ENCODE measurements at places on chromosomes 5 and 9.

DNA sequence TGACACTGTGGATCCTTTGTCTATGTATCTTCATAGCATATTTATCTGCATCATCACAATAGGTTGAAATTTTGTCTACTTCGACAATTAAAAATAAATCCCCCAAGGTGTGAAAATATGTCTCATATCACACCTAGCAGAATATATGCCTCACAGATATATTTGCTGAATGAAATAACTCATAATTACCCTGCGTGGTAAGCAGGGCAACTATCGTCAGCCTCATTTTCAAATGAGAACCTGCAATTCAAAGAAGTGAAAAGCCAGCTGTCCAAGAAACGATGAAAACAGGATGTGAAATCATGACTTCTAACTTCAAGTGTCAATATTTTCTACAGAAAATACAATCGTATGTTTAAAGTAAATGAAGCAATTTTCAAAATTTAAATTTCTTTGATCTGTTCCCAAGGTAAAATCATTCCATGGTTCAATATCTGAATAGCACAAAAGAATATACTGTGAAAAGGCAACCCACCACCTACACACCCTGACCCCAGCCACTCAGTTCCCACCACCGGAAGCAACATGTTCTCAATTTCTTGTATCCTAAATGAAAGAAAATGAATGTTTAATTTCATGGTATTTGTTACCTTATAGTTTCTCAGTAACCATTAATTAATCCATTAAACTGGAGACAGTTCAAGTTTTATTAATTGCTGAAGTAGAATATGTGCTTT lies 57.1 kb downstream of the TBCA start:
- DNase-seq = no peak

- DNase-seq = no peak
Measured at GRCh38 chr5:1961952-1962595, 79.3 kb upstream of the IRX4 start.

DNA sequence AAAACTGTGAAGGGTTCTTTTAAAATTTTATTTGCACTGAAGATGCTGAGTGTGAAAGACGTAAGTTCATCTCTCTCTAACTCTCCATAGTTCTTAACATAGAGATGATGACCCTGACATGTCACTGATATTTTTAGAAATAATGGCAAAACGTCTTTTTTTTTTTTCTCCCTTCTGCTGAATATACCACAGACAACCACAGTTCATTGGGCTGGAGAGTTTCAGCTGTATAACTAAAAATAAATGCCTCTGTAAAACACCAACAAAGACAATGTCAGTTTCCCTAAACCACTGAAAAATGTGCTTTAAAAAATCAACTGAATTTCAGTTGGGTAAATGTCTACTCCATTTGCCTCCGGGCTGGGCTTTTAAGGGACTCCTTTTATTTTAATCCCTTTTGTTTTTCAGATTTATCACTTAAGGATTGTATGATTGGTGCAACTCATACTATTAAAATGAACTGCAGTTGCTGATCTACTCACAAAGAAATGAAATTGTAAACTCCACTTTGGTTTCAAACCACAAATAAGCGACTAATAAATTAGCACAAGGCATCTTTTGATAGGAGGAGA lies 830.9 kb upstream of the WWC1 start:
- DNase-seq = no peak

DNA sequence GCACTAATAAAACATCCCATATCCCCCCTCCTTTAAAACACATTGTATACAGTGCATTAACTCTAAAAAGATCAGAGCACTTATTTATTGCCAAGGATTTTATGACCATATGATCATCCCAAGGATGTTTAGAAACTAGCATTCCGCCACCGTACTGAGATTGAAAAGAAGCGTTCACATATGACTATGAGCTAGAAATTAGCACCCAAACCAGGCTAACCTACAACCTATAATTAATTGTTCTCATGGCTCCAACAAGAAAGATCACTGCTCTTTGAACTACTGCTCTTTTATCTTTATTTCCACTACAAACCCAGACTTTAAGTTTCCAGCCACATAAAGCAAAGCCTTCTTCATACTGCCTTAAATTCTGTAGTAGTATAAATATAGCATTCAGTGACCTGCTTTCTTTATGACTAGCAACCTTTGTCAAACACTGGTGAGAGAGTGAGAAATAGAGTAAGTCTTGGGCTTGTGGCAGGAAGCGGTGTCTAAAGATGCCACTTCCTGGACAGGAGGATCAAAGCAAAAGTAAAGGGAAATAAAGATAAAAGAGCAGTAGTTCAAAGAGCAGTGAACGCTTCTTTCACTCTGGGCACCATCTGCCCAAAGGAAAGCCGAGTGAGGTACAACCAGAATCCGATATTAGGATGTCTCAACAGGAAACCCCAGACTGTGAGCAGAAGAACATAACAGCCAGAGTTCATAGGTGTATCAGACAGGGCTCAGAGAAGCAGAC lies 151.1 kb upstream of the ERCC6L2 start:
- DNase-seq = no peak

DNA sequence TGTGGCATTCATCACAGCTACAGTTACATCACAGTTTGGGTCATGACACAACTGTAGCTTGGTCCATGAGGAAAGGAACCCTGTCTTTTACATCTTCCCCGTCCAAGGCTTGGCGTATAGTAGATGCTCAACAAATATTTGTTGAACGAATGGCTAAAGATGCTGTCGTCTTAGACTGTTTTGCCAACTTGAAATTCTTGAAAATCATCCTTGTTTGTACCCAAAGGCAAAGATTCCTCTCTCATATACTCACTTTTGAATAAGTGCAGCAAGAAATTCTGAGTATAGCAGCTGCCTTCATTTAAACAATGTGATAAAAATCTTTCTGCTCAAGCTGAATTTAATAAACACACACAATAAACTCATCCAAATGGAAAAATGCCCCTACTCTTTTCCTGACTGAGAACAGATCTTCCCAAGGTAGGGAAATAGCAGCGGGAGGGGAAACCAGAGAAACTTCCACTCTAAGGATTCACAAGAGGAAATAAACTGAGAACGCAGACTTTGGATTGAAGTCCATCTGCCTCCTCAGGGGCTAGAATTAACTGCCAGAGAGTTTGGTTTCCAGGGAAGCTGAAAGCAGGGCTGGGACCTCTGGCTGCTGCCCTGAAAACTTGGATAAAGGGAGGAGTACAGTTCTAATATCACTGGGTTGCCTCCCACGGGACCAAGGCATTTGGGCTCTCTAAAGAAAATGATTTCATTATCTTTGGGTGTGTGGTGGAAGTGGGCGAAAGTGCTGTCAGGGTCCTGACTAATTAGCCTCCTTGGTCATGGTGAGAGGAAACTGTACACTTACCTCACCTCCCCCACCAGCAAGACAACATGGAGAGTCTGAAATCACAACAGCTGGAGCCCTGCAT lies 99.1 kb downstream of the DPYSL3 start:
- no peak for DNase-seq

- DNase-seq = no peak
Measured at GRCh38 chr9:111913159-111913558, 16.5 kb downstream of the UGCG start.

- no peak for DNase-seq
Measured at GRCh38 chr9:20028849-20029231, 240.0 kb upstream of the SLC24A2 start.

DNA sequence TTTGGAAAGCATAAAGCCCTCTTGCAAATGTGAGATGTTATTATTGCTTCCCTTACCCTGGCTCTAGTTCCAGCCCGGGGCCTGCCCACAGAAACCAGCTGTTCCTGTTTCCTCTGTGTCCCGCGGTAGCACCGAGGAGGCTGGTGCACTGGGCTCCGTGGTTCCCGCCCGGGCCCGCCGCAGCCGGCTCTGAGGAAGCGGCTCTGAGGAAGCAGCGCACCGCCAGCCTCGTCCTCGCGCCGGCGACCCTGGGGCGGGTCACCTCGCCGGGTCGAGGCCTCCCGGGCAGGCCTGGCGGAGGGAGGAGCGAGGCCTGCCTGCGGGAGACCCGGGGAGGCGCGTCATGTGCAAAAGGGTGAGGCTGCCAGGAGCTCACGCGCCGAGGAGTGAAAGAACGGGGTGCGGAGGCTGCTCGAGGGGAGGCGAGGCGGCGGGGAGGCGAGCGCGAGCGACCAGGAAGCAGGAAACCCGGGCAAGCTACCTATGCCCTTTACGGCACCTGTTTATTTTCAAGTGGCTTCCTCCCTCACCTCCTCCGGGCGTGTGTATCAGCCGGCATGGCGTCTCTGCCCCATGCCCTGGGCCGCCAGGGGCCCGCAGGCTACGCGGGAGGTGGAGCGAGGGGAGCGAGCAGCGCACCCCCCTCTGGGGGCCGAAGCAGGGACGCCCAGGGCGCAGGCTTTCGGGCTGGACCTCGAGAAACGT lies 61.3 kb upstream of the MEGF10 start:
- peak; percentile 72 for DNase-seq

DNA sequence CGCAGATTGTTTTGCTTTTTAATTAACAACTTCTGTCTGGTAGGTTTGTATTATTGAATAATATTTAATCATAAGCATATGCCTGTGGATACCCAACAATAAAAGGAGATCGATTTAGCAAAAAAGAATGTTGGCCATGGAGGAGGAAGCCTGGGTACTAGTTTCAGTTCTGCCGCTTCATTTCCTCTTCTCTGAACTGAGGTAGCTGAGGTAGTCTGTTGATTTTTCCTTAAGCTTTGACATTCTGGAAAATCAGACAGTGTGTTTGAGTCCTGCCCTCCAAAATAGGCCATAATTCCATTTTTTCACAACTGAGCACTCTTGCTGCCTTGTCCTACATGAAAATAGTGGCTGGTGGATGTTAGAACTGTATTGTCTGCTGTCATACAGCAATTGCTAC lies 6.0 kb upstream of the GPR21 start:
- DNase-seq = no peak

GRCh38 chr5:79241535-79241979 lies 5.6 kb downstream of the JMY start:
- DNase-seq = no peak

DNA sequence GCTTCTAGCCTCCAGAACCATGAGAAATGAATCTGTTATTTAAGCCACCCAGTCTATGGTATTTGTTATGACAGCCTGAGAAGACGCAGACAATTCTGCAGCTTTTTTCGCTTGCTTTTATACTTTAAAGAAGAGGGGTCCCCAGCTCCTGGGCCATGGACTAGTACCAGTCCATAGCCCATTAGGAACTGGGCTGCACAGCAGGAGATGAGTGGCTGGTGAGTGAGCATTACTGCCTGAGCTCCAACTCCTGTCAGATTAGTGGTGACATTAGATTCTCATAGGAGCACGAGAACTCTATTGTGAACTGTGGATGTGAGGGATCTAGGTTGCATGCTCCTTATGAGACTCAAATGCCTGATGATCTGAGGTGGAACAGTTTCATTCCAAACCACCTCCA lies 151.7 kb downstream of the PTTG1 start:
- DNase-seq = no peak

GRCh38 chr5:136814619-136815378 lies 449.5 kb upstream of the TRPC7 start:
- no peak for DNase-seq

DNA sequence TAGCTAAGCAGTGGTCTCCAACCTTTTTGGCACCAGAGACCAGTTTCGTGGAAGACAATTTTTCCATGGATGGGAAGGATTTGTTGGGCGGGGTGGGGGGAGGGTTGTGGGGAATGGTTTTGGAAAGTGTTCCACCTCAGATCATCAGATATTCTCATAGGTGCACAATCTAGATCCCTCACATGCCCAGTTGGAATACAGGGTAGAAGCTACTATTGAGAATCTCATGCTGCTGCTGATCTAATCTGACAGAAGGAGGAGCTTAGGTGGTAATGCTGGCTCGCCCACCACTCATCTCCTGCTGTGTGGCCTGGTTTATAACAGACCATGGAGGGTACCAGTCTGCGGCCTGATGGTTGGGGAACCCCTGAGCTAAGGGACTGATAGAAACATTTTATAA lies 662.7 kb upstream of the RGMB start:
- DNase-seq = no peak

DNA sequence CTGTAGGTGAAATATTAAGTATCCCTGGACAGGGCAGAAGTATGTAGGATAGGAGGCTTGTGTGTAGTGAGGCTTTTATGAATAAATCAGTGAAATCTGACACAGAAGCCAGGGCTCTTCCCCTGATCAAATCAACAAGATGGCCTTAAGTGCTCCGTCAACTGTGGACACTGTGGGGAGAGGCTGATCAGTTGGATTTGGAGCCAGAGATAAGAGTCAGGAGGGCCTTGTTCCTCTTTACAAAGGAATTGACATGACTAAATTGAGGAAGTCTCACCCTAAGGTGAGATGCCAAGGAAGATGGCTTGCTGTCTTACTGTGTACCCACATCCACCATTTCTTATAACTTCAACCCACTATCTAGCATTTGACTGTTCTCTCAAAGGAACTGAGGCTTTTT lies 91.6 kb upstream of the PRRC1 start:
- DNase-seq = no peak

DNA sequence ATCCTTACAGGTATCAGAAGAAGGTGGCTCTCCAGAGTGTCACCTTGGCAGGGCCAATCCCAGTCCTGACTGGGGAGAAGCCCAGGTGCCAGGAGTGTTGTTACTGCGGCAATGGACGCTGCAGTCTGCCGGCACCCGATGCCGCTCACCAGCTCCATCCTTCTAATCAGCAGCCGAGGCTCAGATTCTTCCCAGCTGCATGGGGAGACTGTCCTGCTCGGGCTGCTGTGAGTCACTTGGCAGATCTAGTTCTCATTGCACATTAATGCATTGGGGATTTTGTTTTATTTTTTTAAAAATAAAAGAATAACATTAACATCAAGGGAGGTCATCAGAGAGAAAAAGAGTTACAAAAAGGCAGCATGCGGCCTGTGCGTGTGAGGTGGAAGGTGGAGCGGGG lies 115.8 kb downstream of the MTX3 start:
- DNase-seq = no peak

- no peak for DNase-seq
Measured at GRCh38 chr9:37542895-37543294, 33.3 kb downstream of the FBXO10 start.

DNA sequence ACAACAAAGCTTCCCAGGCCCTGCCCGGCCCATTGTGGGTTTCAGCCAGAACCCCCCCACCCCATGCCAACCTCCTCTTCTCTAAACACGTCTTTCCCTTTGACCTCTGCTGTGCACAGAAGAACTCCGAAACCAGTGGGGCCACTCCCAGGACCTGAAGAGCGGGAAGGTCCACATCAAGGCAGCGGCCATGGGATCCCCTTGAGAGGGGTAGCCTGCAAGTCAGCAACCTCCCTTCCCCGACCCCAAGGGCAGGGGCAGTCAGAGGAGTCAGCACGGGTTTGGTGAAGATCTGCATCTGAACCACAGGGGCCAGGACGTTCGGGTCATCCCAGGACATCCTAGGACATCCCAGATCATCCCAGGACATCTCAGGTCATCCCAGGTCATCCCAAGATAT lies 379.9 kb upstream of the IRX4 start:
- DNase-seq = no peak
